ENCODE measurements at places on chromosomes 12 and 14. TPM values are rescaled to one million over a fixed set of nuclear protein-coding genes. Genes with fewer than 3 reads are reported as not detected.

The PLEKHD1 gene
- polyA plus RNA-seq: 0.01 TPM

DNA sequence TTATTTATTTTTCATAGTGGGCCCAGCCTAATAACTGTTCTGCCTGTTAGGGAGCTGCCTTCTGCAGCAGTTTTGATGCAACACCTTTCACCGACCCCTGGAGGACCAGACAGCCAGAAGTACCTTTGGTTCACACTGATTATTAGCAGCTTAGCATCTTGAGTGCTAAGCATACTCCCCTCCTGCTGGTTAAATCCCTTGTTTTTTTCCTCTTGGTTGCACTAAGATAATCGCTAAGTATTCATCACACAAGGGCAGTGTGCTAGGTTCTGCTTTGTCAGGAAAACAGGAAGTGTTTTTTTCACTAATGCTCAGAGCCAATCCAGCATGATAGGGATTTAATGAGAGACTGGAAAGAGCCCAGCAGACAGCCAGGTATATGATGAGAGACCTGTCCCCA lies 437.0 kb downstream of the FUT8 start:
- DNase-seq: no peak

The CELA1 gene
- not detected for polyA plus RNA-seq

DNA sequence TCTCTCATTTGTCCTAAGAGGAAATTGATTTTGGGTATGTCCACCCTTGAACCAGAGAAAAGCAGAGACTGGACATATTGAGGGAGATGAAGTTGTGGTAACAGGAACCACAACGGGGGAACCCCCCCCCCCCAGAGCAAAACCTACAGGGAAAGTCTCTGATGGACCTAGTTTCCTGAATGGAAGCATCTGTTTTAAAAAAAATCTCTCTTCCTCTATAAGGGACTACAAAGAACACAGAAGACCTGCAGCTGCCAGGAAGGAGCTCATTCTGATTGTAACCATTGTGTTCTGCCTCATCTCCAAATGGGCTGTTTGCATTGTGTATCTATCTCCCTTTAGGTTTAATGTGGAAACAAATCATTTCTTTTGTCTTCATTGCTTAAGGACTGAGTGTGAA lies 13.4 kb downstream of the C1S start:
- DNase-seq: no peak

GRCh38 chr14:28373721-28374120 lies 392.9 kb upstream of the FOXG1 start:
- DNase-seq: no peak

DNA sequence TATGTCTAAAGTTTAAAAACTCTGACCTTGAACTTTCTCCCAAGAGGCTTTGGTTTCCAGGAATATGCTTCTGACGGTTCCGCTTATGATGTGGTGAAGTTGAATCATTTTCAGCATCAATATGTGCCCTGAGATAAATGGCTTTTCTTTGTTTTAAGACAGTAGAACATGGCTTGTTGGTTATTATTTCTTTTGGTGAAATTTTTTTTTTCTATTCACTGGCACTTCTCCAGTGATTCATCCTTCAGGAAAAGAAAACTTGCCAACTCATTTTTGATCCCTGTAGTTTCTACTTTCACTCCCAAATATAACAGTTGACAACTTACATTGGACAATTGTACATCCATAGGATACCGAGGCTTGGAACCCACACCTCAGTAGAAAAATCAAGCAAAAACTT lies 1301.2 kb upstream of the FLRT2 start:
- DNase-seq: peak; percentile 75

DNA sequence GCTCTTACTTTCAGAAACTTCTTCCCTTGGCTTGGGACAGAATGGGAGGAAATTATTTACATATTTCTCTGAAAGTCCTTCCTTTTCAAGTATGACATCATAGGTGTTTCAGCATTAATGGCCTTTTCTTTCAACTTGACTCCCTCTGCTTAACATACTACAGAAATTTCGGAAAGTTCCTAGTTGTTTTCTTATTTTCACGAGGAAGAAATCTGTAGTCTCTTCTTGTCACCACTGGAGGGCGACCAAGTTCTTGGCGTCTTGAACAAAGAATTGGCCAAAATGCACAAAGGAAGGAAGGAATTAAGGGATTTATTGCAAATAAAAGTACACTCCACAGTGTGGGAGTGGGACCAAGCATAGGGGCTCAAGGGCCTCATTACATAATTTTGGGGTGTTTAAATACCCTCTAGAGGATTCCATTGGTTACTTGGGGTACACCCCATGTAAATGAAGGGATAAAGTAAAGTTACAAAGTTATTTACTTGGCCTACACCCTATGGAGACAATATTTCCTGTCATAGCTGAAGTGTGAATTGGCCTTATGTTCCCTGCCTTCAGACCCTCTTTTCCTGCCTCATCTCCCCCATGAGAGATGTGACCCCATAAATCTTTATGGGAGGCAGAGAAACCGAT lies 70.4 kb downstream of the RPL10L start:
- DNase-seq: peak; percentile 63

GRCh38 chr14:61106959-61107641 lies 126.1 kb downstream of the SLC38A6 start:
- DNase-seq: no peak

DNA sequence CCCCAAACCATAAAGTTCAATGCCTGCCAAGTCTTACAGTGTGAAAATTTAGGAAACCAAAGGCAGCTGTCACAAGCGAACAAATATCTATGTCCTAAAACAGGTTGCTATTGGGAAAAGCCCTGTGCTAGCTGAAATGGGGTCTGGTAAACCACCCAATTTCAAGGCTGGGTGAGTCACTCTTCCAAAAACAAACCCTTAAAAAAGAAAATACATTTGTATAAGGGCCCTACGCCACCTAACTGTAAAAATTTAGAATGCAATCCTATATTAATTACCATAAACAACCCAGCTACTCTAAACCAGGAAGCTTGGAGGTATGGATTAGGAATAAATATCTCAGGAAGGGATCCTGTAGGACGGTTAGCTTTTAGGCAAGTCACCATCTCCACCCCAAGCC lies 32.1 kb downstream of the PRMT8 start:
- DNase-seq: no peak

DNA sequence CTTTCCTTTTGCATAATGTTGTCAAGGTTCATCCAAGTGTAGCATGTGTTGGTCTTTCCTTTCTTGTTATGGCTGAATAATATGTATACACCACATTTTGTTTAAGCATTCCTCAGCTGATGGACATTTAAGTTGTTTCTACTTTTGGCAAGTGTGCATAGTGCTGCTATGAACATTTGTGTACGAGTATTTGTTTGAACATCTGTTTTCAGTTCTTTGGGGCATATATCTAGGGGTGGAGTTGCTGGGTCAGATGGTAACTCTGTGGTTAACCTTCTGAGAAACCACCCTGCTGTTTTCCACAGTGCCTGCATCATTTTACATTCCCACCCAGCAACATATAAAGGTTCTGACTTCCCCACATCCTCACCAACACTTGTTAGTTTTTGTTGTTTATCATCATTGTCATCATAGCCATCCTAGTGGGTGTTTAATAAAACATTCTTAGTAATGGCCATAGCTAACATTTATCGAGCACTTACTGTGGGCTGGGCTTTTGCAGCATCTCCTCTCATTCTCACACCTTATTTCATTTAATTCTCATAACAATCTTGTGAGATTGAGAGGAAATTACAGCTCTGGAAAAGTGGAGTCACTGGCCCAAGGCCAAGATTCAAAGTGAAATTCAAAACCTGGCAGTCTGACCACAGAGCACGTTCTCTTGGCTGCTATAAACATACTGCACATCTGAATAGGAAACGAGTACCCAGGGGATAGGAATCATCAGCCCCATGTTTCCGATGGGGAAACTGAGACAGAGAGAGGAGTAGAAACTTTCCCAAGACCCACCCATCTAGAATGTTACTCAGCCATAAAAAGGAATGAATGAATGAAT lies 193.6 kb downstream of the KSR2 start:
- DNase-seq: peak; percentile 76

DNA sequence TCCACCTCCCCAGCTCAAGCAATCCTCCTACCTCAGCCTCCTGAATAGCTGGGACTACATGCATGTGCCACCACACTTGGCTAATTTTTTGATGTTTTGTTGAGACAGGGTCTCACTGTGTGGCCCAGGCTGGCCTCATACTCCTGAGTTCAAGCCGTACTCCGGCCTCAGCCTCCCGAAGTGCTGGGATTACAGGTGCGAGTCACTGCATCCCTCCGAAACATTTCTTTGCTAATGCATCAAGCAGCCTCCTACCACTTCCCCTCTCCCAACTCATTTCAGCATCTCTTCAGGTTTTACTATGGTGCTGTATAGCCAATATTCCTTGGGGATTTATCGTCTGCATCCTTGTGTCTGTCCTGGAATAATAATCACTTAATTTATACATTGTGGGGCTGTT lies 2.3 kb upstream of the SLC22A17 start:
- no peak for DNase-seq

The NUAK1 gene
- polyA plus RNA-seq: 39.7 TPM

GRCh38 chr14:49900973-49901372 lies 8.1 kb downstream of the ARF6 start:
- no peak for DNase-seq

DNA sequence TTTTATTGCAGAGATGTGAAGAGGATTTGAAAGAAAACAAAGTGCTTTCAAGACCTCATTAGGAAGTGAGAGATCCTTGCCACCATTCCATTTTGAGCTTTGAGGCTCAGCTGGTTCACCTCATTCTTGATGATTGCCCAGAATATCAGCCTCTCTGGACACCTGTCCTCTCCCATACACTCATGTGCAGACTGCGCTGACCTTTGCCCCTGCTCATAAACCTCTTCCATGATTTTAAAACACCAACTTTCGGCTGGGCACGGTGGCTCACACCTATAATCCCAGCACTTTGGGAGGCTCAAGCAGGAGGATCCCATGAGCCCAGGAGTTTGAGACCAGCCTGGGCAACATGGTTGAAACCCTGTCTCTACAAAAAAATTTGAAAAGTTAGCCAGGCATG lies 8.9 kb downstream of the COX14 start:
- no peak for DNase-seq

The BHLHE41 gene
- polyA plus RNA-seq: 0.03 TPM

The MANSC1 gene
- 37.0 TPM for polyA plus RNA-seq

DNA sequence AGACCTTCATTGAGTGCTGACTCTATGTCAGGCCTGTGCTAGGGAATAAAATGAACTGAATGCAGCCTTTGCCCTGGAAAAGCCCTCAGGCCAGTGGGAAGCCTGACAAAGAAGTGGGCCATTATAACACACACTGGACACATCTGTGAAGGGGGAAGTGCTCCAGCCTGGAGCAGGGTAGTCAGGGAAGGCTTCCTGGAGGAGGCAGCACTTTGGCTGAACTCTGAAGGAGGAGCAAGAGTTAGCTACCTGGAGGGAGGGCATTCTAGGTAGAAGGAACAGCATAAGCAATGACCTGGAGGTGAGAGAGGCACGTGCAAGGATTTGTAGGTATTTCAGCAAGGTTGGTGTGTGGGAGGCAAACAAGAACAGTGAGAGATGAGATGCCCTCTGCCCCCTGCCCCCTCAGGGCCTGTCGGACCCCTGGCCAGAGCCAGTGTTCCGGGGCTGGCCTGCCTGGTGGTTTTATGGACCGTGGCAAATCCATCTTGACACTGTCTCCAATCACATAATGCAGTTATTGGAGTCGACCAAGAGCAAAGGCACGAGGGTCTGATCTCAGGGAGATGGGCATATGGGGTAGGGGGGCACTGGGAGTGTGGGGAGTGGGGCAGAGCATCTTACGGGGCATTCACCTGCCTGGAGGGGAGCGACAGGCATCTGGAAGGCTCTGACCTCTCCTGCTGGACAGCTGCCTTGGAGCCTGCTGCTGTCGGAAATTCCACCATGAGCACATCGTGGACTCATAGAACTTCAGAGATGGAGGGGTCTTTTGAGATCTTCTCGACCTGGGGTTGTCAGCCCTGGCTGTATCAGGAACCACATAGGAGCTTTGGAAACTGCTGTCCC lies 2.7 kb upstream of the FAM222A start:
- no peak for DNase-seq

The ADGRD1 gene
- polyA plus RNA-seq: 0.07 TPM

The C12orf75 gene
- polyA plus RNA-seq: 23.6 TPM

The FGD6 gene
- 5.7 TPM for polyA plus RNA-seq

- DNase-seq: no peak
Observed at GRCh38 chr14:30002859-30003258, 75.2 kb upstream of the PRKD1 start.

The GTF2A1 gene
- 11.1 TPM for polyA plus RNA-seq

The ABCB9 gene
- 11.7 TPM for polyA plus RNA-seq

- peak; percentile 39 for DNase-seq
Observed at GRCh38 chr14:68684466-68685418, 108.1 kb downstream of the ZFP36L1 start.

DNA sequence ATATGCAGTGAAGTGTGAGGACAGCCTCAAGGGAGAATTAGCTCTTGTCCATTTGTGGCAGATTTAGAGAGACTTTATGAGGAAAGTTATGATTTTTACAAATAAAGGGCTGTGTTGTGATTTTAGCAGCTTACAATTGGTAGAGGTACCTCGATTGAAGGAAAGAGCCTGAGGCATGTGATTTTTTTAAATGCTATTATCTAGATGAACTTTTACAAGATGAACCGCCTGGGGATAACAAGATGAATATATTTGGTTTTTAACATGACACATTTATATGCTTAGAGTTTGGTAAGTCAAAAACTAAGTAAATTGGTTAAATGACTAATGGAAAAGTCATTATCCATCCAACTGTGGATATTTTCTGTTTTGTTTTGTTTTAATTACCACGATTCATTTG lies 52.6 kb downstream of the AEBP2 start:
- no peak for DNase-seq

- DNase-seq: no peak
Observed at GRCh38 chr14:75880512-75880911, 101.3 kb downstream of the TGFB3 start.

GRCh38 chr12:68438601-68439000 lies 106.4 kb upstream of the MDM1 start:
- DNase-seq: no peak

DNA sequence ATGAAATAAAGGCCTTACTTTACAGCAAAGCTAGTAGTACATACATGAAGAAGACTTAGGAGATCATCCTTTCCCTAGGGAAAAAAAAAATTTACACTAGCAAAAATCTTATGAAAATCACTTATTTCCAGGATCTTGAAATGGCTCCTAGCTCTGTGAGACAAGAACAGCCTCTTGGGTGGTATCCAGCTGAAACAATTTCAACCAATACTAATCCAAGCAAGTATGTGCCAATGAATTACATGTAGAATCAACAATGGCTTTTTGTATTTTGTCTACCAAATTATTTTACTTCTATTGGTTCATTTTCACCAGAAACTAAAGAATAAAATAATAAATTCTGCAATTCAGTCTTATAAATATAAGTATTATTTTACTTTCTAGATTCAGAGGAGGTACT lies 2.7 kb upstream of the SLCO1A2 start:
- DNase-seq: no peak
